Stimulated activated CD4-positive, alpha-beta T cell treated with anti-CD3 and anti-CD28 coated beads, TNF-alpha, amount 100 ng/mL, for 1 hour (primary cell): ENCODE measurements at places on chromosomes 7 and 10.

DNA sequence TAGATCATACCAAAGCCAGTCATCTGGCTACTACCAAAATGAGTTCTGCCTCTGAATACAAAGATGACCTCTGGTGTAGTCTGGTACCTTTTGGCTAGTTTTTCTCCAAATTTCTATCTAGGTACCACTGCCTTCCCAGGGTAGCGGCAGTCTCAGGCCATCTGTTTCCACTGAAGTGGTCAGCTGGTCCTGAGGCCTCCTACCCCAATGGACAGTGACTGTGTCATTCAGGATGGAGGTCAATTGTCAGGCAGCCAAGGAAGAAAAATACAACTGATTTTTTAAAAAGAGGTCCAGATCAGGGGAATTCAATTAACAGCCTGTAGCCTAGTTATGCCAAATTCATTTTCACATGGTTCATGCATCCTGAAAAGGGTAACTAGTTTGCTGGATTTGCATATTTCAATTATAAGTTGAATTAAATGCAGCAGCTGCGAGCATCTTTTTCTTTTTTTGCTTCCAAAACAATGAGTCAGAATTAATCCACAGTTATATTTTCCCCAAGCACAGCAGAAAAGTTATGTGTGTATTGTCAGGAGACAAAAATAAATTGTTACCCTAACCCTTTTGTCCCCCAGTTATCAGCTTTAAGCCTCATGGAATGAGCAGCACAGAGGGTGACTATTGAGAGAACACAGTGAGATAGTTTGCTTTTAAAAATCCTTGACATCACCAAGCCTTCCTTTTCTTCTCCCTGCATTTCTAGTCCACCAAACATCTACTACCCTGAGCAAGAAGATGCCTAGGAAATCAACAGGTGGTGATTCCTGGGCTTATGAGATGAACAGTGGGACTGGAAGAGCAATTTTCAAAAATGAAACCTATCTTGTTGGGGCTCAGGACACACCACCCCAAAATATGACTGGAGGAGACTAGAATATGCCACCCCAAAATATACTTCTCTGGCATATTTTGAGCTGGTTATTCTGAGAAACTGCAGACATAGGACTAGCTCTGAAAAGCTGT is 27.7 kb downstream of the BCCIP start:
- DNase-seq: no peak

DNA sequence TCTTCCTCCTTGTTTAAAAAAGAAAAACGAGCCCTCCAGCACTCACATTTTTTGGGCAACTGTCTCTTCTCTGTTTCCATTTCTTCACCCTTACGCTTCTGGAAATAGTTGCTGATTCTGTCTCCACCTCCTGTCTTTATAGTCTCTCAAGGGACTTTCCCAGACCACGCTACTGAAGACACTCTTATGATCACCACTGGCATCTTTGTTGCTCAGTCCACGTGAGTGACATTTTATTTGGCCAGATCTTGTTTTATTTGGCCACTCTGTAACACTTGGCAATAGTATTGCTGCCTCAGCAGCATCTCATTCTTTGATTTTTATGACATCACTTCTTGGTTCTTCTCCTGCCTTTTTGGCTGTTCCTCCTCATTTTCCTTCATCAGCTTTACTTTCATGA is 21.6 kb upstream of the NME8 start:
- no peak for DNase-seq

GRCh38 chr10:101379663-101380352 is 25.8 kb downstream of the BTRC start:
- no peak for DNase-seq

GRCh38 chr10:6074489-6075301 is 12.5 kb upstream of the IL2RA start:
- DNase-seq: no peak

GRCh38 chr7:139471740-139472353 is 11.6 kb downstream of the KLRG2 start:
- no peak for DNase-seq

DNA sequence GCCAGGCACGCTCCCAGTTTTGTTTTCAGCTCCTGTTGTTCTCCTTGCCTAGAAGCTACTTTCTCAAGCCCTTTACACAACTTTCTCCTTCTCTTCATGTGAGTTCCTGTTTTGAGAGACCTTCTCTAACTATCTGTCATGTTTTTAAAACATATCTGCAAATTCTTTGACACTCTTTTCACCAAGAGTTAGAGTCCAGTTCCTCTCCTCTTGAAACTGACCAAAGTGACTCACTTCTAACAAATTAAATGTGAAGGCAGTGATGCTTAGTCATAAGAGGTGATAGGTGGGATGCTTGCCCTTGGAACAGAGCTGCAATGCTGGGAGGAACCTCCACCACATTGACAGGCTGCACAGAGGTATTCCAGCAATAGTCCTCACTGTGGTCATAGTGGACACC is 25.3 kb downstream of the ZSCAN25 start:
- DNase-seq: no peak

GRCh38 chr10:29470355-29470705 is 164.4 kb downstream of the SVIL start:
- no peak for DNase-seq

GRCh38 chr10:80272793-80273522 is 16.5 kb downstream of the MAT1A start:
- no peak for DNase-seq

GRCh38 chr10:30158325-30158960 is 99.1 kb upstream of the JCAD start:
- DNase-seq: no peak

DNA sequence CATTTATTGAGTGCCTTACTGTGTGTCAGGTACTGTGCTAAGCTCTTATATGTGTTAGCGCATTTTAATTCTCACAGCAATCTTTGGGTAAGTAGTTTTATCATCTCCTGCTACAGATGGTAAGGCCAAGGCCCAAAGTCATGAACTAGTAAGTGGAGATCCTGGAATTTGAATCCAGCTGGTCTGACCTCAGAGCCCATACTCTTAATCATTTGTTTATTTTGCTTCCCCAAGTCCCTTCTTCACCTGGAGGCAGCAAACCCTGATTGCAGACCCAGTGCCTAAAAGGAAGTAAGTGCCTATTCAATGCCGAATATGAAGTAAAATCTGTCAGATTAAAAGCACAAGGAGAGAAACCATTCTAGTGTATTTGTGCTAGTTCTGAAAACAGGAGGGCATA is 182.9 kb upstream of the TCF7L2 start:
- no peak for DNase-seq

DNA sequence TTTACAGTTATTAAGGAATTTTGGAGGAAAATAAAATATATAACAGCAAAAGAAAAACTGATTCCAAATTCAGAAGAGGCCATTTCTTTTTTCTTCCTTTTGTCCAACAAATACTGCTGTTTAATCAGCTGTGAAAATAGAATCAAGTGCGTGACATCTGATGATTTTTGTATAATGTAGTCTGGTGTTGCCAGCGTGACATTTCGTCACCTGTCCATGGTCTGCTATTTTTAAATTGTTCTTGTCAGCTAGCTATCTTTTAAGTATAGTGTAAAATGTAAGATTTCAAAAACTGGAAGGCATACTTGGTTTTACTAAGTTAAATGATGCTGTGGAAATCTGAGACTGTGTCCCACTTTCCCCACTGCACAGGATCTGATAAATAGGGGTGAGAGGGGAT is 105.9 kb downstream of the CPEB3 start:
- no peak for DNase-seq

- DNase-seq: no peak
These were observed 7.8 kb downstream of the LIPM start for GRCh38 chr10:88810196-88810961.

GRCh38 chr7:131839967-131840690 is 283.7 kb upstream of the PODXL start:
- no peak for DNase-seq

GRCh38 chr7:85829817-85830432 is 643.1 kb upstream of the SEMA3D start:
- no peak for DNase-seq

DNA sequence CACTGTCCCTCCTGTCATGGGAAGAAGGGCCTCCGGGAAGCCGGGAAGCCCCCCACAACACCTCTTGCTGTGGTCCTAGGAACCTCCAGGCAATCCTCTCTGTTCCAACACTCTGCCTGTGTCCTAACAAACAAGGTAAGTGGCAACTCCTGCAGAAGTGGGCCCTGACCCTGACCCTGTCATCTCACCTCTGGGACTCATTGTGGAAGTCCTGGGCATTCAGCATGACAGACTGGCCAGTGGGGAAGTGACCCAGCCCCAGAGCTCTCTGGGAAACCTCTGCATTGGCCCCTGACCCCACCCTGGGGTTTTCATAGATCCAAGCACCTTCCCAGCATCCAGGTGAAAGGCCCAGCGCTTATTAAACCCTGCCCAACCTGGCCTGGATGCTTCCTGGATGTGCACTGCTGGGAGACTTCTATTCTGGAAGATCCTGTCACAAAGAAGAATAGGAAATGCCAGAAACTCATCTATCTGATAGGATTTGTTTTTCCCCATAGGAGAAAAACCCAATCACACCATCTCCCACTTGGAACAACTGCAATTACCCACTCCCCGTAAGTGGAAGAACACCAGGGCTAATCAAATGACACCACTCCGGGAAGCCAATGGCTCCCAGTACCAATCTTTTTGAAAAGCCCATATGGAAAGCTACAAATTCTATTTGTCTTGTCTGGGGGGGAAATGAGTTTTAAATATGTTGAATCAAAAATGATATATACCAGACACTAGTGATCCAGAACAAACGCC is 24.3 kb downstream of the LEP start:
- DNase-seq: no peak

- no peak for DNase-seq
These were observed 37.0 kb upstream of the CCSER2 start for GRCh38 chr10:84291384-84291783.

DNA sequence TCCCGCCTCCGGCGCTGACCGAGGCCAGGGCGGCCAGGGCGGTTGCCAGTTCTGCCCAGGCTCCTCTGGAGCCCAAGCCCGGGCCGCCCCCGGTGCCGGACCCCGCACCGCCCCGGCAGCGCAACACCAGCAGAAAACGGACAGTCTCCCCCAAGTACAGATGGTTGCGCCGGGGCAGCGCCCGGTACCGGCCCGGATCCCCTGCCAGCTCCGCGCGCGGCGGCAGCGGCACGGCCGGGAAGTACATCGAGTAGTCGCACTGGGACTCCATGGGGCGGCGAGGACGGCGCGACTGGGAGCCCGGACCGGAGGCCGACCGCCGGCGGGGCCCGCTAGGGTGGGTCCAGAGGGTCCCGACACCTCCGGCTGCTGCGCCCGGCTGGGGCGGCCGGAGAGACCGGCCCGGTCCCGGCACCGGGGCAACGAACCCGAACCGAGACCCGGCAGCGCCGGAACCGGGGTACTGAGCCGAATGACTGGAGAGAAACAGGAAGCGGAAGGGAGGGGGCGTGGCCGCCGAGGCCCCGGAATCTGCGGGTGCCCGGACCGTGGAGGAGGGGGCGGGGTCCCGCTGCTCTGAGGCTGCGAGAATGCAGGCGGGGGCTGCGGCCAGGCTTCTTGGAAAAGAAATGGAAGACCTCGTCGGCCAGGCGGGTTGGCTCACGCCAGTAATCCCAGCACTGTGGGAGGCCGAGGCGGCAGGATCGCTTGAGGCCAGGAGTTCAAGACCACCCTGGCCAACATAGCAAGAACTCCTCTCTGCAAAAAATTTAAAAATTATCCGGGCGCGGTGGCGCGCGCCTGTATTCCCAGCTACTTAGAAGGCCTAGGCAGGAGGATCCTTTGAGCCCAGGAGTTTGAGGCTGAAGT is at the start of gene TRAPPC14:
TSS of gene TRAPPC14 (minus strand) at position 495 of the 870 bp plus-strand sequence. CDS start at position 271, 224 bp downstream.
- peak; percentile 62 for DNase-seq

DNA sequence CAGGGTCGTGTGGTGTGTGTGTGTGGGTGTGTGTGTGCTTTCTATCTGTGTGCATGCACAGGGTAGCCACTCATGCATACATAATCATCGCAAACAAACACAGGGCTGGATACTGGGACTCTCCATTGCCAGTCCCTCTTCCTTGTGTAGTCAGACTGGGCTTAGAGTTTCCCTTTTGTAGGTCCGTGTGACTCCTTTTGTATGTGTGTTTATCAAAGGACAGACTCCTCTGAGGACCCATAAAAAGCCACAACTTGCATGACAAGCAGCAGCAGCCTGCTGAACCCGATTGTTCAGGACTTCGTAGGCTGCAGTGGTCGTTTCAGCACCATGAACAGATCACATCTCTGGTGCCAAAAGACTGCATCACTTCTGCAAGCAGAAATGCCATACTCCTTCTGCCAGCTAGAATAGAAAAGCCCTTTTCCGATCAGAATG is 895 bp downstream of the VSTM2A start:
- no peak for DNase-seq

DNA sequence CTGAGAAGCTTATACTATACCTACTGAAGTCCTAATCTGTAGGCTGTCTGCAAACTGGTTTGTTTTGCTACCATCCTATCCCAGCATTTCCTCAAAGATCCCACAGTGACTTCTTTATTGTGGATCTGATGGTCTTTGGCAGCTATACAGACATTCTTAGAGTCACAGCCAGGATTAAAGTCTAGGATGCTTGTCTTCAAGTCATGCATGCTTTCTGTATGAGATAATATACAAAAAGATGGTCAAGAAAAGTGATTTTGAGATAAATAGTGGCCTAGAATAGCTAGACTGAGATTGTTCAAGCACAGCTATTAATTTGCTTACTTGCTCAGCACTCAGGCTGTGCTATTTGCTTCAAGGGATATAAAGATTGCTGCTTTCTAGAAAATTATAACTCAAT is 454.4 kb downstream of the AUTS2 start:
- DNase-seq: no peak

DNA sequence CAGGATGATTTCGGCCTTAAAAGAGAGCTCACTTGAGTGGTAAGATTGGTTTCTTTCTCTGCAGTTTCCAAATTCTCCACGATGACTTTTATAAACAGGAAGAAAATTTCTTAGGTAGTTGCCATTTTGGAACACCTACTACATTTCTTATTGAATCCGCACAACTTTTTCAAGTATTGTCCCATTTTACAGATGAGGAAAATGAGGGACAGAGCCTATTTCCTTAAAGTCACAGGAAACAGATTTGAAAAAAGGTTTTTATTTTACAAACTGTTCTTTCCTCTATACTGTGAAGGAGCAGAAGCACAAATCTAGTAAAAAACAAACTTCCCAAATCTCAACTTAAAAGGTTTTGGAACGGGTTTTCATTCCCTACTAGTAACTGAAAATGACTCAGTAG is 2.7 kb downstream of the YWHAG start:
- DNase-seq: no peak

DNA sequence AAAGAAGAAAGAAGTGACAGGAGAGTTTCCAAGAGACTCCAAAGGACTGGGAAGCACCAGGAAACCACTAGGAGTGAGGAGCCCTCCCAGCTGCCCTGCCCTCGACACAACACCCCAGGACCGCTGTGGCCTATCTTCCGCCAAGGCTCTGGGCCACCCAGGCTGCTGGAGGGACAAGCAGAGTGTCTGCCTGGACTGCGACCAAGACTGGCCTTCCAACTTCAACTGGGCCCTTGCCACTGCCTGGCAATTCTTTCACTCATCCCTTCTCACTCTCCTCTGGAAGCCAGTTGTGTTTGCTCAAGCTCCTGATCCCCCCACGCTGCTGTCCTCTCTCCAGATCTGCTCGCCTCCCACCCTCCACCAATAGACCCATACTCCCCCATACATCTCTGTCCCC is 10.2 kb downstream of the KIAA1549 start:
- no peak for DNase-seq
